ENCODE measurements at places on chromosomes 5 and 9.

DNA sequence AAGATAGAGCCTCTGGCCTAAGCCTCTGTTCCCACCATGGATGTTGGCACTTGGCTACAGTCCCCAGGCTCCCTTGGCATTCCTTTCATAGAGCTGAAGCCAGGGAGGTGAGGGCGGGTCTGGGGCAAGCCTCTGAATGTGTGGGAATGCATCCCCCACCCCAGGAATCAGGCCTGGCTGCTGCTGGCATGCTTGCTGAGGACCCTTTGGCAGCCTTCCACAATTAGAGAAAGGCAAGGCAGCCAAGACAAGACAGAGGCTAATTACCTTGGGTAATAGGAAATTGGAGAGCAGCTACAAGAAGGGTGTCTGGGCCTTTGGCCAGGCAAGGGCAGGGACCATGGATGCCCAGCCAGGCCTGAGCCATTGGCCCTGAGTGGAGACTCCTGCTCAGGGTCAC lies 204.4 kb upstream of the TRIM32 start:
- DNase-seq, result no peak

DNA sequence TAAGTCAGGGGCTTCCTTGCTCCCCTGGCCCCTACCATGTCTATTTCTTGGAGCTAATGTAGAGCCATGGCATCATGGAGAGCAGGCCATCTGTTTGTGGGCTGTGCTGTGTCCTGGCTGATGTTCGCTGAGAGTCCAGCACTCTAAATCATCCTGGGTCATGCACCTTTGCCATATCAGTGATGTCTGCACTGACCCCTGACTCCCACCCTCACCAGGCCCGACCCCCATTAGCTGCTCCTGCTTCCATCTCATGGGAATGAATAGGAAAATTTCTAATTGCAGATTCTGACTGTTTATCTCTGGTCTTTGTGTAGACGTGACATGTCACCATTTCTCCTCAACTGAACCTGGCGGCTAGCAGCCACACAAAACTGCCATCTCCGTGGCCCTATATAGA lies 236.9 kb downstream of the NSG2 start:
- no peak for DNase-seq

DNA sequence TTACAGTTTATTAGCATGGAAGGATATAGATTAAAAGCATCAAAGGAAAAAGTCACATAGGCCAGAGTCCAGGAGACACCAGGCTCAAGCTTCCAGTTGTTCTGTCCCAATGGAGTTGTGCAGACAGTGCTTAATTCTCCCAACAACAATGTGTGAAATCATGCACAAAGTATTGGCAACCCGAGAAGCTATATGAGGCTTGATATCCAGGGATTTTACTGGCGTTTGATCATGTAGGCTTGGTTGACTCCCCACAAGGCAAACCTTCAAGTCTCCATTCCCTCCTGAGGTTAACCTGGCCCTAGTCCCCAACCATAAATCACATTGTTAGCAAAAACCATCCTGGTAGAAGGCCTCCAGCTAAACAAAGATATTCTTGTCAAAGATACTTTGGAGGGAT lies 141.5 kb downstream of the ADAMTS19 start:
- DNase-seq, result no peak

DNA sequence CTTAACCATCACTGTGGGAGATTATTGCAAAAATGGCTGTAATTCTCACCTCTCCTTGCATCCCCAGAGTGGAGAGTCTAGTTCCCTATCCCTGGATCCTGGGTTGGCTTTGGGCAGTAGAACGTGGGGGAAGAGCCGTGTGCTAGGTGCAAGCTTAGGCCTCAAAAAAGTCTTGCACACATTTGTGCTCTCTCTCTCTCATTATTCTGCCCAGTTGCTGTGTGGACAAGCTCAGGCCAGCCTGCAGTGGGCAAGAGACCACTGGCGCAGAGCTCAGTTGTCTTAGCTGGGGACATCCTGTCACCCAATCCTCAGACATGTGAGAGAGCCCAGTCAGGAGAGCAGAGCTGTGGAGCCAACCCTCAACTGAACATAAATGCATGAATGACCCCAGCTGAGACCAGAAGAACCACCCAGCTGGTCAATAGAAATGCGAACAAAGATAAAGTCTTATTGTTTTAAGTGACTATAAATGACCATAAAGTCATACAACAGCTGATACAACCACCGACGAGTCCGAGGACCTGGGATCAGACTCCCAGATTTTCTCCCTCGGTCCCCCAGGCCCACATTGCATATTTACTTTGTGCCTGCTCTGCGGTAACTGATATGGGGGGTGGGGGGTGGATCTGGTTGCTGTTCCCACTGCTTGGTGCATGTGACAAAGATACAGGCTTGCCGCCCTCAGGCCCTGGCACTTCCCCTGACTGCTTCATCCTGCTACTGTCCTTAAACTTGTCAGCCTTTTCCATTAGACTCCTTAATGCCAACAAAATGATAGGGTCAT lies 166.4 kb upstream of the MVB12B start:
- DNase-seq, result no peak

DNA sequence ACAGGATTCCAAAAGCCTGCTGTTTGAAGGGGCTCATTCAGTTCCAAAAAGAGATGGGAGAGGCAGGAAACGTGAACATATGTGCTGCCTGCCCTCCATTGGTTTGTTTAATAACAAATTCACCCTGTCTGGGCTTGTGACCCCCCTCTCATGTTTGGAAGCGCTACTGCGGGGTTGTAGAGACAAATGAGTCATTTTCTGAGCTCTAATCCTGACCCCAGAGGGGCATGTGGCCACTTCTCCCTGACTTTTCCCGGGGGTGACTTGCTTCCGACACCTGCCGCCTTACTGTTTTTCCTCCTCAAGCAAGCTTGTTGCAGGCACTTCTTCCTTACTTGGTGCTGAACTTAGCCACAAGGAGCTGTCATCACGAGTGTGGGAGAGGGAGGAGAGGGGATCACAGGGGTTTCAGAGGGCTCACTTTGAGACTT lies 75.9 kb downstream of the LMNB1 start:
- DNase-seq, result no peak

All from activated CD4-positive, CD25-positive, alpha-beta regulatory T cell (primary cell).